SIG-M5 (cell line): ENCODE measurements at places on chromosomes 7 and 10.

GRCh38 chr10:80700760-80701444, 163.2 kb downstream of the SH2D4B start:
- no peak for DNase-seq

DNA sequence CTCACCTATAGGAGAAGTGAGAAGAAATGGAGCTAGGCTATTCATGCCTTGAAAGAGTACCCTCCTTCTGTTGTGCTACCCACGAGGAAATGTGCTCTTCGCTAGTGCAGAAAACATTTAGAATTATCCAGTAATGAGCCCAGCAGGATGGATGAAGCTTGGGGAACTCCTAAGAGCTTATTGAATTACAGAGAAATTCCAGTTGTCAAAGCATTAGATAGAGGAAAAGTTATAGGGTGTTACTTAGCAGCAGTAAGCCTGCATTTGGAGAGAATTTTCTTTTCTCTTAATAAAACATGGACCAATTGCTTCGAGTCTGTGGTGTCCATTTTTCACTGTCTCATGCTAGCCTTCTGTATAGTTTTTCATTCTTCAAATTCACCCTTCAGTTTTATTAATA, 5.0 kb downstream of the R3HCC1L start:
- DNase-seq, result no peak

DNA sequence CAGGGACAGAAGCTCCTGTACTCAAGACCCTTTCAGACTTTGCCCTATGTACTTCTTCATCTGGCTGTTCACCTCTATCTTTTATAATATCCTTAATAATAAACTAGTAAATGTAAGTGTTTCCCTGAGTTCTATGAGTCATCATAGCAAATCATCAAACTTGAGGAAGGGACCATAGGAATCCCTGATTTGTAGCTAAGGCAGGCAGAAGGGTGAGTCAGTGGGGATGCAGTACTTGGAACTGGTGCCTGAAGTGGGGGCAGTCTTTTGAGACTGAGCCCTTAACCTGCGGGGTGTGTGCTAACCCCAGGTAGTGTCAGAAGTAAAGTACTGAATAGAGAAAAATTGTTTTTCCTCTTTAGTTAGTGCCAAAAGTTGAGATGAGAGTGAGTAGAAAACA, 6.2 kb upstream of the TMEM243 start:
- DNase-seq, result no peak

- no peak for DNase-seq
These were observed 597 bp downstream of the ZNF277 start for GRCh38 chr7:112206991-112207592.
